ENCODE measurements at places on chromosomes 13 and 19. TPM values are rescaled to one million over a fixed set of nuclear protein-coding genes. Genes with fewer than 3 reads are reported as not detected.

COG6 gene
- 19.0 TPM for total RNA-seq

CNN1 gene
- 0.35 TPM for total RNA-seq

IFT88 gene
- 10.0 TPM for total RNA-seq

GPC6 gene
- not detected for total RNA-seq

MAG gene
- total RNA-seq, result 0.07 TPM

NLRP11 gene
- total RNA-seq, result not detected
